ENCODE measurements at places on chromosomes 12 and 14.

GRCh38 chr12:65561798-65562382 is 262.4 kb upstream of the HMGA2 start:
- peak; percentile 31 for DNase-seq

- no peak for DNase-seq
Measured at GRCh38 chr12:115960-116915, 49.7 kb downstream of the IQSEC3 start.

DNA sequence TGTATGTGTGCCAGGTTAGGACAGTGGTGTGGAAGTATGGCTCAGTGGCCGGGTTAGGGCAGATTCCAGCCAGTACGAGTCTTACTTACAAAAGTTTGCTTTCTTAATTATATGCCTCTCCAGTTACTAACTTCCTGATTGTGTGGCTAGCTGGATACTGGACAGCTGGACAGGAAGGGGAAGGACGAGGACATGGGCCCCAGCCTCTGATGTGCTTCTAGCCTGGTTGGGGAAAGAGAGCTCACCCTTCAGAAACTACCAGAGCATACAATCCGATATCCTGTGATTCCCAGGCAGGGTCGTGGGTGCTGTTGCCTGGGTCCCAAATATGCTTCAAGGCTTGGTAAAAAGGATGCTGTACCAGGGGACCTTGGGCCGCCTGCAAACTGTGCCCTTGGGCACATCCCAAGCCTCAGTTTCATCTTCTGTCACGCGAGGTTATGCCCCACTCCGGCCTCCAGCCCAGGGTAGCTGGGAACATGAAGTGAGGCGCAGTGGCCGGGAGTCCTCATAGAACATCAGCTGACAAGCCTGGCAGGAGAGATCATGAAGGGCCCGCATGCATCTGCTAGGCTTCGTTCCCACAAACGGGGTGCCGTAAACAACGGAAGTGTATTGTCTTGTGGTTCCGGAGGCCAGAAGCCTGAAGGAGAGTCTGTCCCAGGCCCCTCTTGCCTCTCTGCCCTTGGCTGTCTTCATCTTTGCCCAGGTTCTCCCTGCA is 23.2 kb upstream of the RIN3 start:
- DNase-seq: no peak

GRCh38 chr14:23252420-23253333 is 14.9 kb downstream of the RNF212B start:
- DNase-seq: no peak

DNA sequence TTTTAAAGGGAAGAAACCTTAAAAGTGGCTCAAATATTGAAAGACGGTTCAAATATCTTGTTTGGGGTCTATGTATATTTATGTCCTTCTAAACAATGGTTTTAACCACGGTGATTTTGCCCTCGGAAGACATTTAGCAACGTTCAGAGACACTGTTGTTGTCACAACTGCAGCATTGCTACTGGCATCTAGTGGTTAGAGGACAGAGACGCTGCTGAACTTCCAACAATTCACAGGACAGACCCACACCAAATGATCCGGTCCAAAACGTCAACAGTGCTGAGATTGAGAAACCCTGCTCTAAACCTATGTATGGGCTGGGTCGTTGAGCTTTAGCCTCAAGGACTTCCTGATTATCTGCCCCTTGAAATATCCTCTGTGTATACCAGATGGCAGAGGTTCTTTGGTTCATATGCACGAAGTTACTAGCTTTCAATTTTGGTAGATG is 1.7 kb downstream of the ANGEL1 start:
- DNase-seq: peak; percentile 48

- DNase-seq: no peak
Measured at GRCh38 chr12:42636993-42637392, 47.4 kb upstream of the PRICKLE1 start.

DNA sequence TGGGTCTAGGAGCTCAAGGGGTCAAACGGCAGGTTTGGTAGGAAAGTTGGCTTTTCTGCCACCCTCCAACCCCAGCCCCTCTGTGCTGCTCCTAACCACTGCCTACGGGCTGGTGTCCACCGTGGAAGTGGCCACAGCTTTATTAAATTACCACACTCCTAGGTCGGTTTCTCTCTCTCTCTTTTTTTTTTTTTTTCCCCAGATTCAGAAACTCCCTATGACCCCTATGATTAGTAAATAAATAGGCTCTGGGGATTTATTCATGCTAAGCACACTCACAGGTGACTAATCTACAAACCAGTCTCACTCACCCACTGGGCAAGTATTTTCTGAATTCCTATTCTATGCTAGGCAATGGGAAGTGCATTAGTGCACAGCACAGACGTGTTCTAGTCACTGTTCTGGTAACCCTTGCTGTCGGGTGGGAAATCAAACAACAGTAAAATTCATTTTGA is 8.7 kb upstream of the DDX47 start:
- DNase-seq: peak; percentile 77

- no peak for DNase-seq
Measured at GRCh38 chr12:121159467-121160307, 27.0 kb downstream of the P2RX7 start.

Data from H4 (cell line).